ENCODE measurements at places on chromosomes 6 and 20.
A peak's percentile ranks its signal among the peaks of the same experiment; 100 is the strongest.

DNA sequence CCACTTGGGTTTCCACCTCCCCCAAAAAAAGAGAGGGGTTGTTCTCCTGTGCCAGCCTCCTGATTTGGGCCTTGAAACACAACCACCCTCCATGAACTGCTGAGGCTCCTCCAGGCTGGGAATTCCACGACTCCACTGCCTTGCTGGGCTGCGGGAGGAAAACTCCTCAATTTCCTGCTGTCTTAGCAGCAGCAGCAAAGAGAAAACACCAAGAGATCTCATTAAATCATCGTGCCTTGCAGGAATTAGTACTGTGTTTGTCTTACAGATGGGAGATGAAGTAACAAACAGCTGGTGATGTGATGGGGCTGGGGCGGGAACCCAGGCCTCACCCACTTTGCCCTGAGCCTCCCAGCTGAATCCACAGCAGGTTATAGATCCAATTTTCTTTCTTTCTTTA lies 29.0 kb downstream of the BPIFB1 start:
- DNase-seq: no peak

DNA sequence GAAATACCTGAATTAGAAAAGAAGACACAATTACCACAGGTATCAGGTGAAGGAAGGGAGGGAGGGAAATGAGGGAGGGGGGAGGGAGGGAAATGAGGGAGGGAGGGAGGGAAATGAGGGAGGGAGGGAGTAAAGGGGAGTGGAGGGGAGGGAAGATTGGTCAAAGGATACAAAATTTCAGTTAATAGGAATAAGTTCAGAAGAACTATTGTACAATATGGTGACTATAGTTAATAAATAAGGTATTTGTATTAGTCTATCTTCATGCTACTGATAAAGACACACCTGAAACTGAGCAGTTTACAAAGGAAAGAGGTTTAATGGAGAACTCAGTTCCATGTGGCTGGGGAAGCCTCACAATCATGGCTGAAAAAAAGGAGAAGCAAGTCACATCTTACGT lies 185.7 kb downstream of the EYA2 start:
- DNase-seq: no peak

- no peak for DNase-seq
Observed at GRCh38 chr6:132364306-132365074, 36.8 kb downstream of the MOXD1 start.

DNA sequence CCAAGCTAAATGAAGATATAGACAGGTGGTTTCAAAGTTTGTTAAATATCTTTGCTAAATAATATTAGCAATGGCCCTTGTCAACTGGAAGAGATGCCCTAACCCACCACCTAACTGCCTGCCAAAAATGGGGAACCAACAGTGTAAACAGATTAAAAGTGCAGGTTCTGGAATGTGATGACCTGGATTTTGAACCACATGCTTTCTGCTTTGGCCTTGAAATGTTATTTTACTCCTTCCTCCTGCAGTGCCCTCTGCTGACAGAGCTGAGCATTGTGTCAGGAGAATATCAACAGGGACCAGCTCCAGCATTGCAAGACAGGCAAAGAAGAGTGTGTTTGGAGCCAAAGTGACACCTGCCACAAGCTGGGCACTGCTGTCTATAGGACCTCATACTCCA lies 226.6 kb downstream of the MYLK4 start:
- peak; percentile 56 for DNase-seq

- no peak for DNase-seq
Observed at GRCh38 chr20:9550871-9551270, 36.5 kb downstream of the LAMP5 start.

DNA sequence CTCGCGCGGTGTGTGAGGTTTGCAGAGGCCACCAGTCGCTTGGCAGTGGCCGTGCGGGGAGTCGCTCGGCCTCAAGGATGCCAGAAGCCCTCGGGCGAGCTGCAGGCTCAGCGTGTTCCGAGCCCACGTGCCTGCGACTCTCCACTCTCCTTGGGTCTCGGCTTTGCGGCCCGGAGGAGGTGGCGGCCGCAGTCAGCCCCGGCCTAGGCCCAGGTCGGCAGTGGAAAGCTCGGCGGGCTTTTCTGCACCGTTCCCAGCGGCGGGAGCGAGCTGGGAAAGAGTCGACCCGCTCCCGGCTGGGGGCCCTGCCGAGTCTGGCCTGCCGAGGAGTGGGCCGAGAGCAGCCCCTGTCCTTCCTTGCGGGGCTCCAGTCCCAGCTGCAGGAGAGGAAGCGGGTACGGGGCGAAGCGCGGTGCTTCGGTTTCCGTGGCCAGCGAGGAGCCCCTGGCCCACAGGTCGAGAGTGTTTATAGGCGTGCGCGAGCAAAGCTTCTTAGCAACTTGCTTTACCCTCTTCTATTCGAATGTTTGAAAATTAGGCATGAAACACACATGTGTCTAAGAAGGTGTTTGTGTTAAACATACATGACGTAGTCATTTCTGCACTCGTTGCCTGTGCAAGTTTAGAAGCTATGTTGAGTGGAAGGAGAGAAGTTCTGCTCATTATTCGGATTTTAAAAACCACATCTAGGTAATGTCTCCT lies 5.6 kb downstream of the FOXC1 start:
- no peak for DNase-seq

DNA sequence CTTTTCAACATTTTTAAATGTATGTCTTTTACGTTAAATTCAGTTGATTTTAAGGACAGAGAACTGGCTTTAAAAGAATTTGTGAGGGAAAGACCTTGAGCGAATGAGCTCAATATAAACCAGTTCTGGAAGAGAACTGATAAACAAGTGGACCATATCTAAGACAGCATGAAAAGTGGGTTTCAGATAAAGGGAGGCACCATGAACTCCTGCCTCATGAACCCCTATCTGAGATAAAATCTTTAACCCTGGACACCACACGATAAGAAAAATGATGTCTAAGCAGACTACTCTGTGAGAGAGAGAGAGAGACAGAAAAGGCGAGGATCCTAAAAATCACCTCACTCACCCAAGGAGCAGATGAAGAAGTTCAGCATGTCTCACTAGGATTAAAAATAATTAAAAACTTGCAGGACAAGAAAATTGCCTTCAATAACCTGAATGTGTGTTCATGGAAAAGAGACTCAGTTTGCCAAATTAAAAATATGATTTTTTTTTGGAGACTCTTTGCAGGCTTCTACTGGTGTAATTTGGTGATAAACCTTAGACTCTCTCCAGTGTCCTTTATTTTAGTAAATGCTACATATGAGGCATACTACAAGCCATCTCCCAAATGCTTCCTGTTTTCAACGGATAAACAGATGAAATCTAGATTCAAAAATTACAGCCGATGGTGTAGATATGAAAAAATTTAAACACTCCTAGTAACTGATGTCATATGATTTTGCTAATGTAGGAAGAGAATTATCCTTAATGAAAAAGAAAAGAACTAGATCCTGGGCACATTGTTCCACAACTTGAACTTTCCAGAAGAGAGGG lies 299.5 kb downstream of the ADGB start:
- DNase-seq: peak; percentile 80

- no peak for DNase-seq
Observed at GRCh38 chr20:35294293-35294685, 2.1 kb upstream of the FAM83C start.

DNA sequence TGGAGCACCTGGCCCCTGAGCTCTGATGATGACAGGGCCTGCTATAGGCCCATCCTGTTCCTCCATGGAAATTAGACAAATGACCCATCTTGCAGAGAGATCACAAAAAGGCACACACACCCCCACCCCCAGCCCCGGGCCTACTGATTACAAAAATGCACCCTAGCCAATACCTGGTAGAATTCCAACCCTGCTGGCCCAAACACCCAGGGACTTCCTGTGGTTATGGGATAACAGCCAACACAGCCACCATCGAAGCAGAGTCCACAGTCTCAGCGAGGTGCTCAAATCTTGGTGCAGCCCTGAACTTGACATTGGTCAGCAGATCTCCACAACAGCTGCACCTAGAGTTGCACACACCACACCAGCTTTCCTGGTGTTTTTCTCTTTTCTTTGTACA lies 17.0 kb downstream of the NCR2 start:
- no peak for DNase-seq

GRCh38 chr6:170024940-170025339 lies 265.9 kb downstream of the DLL1 start:
- DNase-seq: no peak

DNA sequence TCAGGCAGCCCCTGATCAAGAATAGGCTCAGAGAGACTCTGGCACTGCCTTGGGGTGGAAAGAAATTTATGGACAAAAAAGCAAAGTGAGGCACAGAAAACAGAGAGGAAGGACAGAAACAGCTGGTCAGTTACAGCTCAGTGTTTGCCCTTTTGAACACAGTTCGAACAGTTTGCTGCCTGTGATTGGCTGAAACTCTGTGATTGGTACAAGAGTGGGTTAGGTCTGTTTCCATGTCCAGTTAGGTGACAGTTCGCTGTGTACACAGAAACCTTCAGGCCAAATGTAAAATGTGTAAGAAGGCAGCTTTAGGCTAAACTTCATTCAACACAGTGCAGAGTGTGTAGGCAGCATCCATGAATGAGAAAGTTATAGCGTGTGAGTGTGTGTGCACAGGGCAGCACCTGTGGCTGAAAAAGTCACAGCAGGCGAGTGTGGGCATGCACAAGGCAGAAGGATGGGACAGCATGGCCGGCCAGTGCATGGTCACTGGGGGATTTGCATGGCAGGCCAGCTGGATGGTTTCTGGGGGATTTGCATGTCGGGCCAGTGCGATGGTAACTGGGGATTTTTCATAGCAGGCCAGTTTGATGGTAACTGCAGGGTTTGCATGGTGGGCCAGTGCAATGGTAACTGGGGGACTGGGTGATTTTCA lies 75.4 kb upstream of the FRMD1 start:
- DNase-seq: no peak

- DNase-seq: no peak
Observed at GRCh38 chr6:134517145-134517658, 199.3 kb upstream of the SGK1 start.

GRCh38 chr6:159852877-159853276 lies 37.9 kb upstream of the MAS1 start:
- DNase-seq: peak; percentile 63

DNA sequence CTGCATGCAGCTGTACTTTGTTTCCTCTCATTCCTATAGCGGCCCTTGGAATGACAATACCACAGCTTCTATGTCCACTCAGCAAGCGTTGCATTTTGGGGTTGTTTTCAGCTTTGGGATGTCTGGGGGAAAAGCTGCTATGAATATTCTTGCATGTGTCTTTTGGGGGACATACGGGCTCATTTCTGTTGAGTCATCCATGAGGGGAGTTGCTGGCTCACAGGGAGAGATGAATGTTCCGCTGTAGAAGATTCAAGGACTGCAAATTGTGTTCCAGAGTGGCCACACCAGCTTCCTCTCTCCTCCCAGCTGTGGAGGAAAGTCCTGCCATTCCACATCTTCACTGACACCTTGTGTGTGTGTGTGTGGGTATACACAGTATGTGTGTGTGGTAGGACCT lies 43.3 kb downstream of the TGM2 start:
- no peak for DNase-seq

GRCh38 chr6:91412532-91412931 lies 825.7 kb upstream of the MAP3K7 start:
- DNase-seq: no peak

DNA sequence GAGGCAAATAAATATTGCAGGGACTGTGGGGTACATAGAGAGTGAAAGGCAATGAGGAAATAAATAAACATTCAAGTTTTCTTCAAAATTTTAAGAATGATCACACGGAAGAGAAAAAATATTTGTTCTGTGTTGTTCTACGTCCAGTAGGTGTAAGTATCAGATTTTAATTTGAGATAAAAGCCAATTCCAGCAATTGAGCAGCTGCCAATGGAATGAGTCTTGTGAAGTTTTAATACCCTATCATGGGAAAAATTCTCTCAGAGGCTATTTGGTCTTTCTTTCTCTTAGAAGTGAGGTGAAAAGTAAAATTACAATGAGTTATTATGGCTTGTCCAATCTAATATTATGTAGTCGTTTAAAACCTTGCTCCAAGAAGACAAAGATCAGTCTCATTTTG lies 195.7 kb upstream of the CITED2 start:
- no peak for DNase-seq

DNA sequence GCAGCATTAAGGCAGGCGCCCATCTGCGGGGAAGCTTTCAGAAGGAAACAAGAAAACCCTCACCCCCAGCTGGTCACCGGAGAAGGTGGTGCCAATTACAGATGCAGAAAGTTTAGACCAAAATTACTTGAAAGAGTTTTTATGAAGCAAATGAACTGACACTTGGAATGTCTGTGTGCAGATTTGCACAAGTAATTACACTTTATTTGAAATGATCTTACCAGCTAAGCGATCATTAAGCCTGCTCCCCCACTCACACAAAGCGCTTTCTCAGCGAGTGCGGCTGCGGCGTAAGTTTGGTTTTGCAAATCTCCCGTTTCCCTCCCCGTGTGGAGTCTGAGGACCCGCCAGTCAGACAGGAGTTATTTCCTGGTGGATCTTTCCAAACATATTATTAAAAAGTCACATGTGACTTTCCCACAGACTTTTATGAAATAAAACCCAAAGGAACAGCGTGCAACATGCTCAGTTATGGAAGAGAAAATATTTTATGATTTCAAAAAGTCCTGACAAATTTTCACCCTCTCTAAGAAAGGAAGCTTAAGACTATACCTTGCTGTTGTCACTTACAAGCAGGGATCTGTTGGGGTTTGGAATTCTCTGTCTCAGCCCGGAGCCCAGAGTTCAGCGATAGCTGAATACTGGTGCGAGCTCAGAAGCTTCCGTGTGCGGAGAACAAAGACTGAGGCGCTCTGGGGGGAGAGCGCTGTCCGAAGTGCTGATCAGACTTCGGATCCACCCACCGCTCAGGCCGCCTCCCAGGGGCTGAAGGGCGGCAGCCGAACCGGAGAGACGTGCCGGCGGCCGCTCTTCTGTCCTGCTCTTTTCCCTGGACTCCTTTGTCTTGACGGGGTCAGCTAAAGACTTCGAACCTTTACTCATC lies 2.7 kb upstream of the MYT1 start:
- DNase-seq: peak; percentile 80

DNA sequence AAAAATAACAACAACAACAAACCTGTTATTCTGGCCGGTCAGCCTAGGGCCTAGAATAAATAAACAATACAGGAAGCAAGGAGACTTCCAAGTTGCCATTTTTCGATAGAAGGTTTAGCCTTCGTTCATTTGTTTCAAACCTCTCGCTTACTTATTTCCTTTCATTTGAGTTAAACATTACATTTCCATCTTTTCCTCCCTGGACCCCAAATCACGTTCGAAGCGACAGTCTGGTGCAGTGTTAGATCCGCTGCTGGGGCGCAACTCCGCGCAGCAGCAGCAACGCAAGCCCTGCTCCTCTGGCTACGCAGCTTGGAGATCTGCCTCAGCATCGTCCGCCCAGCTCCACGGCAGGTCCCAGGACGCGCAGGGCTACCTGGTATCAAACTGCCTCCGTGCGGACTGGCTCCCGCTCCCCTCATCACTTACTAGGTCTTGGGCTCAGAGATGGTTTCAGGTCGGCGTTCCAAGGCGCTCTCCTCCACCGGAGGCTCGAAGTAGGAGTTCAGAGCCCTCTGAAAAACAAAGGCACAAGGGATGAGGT lies 530 bp downstream of the TDP2 start:
- DNase-seq: peak; percentile 53

- DNase-seq: no peak
Observed at GRCh38 chr6:82437701-82438100, 74.1 kb downstream of the TPBG start.
